ENCODE measurements at places on chromosomes 1 and 21.

DNA sequence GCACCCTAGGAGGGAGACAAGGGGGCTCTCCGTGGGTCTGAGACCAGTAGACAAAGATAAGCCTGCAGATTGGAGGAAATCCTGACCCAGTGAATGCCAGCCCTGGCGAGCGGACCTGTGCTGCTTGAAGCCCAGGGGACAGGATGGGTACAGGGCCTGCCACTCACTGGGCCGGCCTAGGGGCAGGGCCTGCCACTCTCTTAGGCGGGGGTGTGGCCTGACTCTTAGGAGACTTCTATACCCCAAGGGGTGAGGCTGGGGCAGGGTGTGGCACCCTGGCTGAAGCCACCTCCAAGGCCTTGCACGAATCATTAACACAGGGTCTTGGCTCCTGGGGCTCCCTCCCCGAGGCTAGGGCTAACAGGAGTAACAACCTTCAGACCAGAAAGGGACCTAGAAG, 30.7 kb downstream of the TRIM62 start:
- no peak for DNase-seq

DNA sequence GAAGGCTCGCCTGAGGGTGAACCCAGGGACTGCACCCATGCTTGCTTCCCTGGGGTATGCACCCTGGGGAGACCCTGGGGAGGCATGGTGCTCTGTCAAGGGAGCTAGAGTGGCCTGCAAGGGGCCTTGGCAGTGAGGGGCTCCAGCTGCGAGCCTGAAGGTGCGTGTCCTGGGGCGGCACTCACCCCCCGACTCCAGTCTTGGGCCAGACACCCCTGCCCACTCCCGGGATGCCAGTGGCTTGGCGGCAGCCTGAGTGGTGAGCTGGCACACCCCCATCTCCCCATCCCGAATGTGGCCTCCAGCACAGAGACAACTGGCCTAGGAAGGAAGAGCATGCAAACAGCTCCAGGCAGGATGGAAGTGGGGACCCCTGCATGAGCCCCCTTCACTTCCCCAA, 2.6 kb downstream of the SUMO3 start:
- DNase-seq, result no peak

- DNase-seq, result no peak
These were observed 61.4 kb upstream of the PGD start for GRCh38 chr1:10337436-10337835.

DNA sequence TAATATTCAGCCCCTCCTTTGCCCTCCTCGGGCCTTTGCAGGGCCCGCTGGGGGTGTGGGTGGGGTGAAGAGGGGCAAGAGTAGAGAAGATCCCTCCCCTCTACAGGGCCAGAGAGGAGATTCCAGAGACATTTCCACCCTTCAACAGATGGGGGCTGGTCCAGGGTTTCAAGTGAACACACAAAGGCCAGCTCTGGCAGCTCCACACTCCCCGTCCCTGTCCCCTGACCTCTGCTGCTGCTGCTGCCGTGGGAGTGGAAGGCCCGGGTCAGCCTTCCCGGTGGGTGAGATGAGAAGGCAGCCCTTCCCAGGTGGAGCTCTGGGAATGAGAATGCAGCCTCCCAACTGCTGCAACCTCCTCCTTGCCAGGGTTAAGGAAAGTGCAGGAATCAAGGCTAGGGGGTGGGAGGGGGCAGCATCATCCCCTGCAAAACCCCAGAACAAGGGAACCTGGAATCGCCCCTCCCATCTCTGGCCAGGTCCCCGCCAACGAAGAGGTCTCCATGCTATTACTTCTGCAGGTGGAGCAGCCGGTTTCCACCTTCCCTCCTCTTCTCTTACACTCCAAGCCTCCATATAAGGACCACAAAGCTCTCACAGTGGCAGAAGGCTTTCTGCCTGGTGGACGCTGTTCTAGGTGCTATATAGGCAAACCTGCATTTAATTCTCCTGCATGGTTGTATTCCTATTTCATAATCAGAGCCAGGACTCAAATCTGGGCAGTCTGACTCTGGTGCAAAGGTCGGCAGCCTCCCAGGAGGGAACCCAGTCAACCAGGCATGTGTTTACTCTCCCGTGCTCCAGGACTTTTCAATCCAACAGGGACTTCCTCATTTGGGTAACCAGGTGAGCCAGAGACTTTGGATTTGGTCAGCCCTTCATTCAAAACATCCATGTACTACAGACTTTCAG, 22.9 kb upstream of the ARHGEF10L start:
- no peak for DNase-seq

- peak; percentile 20 for DNase-seq
These were observed 49.3 kb downstream of the ADAMTS1 start for GRCh38 chr21:26795866-26796329.

DNA sequence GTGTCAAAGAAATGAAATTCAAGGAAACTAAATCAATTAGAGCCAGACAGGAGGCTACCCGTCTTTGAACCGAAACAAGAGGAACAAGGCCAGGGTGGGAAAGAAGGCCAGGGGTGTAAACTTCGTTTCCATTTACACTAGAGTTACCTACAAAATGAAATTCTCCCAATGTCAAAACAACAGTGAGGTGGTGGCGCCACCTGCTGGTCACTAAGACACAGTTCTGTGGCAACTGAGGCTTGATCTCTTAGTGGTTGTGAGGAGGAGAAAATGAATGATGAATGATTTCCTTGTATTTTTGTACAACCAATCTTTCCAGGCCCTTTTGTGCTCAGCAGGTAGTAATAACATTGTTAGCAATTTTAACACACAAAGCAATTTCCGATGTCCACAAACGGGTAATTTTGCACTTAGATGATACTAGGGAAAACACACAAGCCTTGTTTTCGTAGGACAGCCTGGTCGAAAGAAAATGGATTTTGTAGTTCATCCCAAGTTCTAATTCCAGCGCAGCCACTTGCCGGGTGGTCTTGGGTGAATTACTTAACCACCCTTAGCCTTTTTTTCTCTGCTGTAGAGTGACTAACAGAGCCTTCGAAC, 54.8 kb upstream of the SOD1 start:
- peak; percentile 68 for DNase-seq

All from nucleus accumbens (tissue), 56 donors.